K562 (cell line): ENCODE measurements at places on chromosomes 4 and X. TPM values are rescaled to one million over a fixed set of nuclear protein-coding genes. Genes with fewer than 3 reads are reported as not detected.

The MBNL3 gene
- total RNA-seq: 0.24 and 0.63 TPM in 2 replicates

The UGT2A2 gene
- total RNA-seq: not detected in 2 replicates

The XG gene
- not detected in 2 replicates for total RNA-seq

The RASL11B gene
- 0.53 and 0.56 TPM in 2 replicates for total RNA-seq

The S100G gene
- not detected in 2 replicates for total RNA-seq

DNA sequence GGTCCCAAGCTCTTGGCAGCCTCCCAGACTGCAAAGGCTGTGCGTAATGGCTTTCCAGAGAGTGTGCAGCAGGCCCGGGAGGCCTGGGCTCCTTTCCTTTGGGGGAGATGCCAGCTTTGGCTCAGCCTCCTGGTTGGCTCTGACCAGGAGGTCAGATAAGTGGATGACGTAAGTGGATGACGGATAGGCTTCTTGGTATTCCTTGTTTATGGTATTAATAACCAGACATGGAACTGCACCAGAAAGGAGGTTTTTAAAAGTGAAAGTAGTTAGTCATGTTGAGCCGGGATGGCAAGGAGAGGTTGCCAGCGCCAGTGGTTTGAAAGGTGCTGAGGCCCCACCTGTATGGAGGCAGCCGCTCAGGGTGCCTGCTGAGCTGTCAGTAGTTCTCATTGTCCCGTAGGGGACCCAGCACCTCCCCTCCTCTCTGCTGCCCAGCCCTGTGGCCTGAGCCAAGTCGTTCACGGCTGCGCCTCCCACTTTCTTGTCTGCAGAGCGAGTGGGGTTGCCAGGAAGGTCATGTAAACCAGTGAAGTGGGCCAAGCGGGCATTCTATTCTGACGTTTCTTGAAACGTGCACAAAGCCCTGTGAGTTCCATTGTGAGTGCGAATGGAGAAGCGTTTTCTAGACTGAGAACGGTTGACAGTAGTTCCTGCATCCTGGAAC lies 28.7 kb upstream of the STOX2 start:
- peaks cover 43% of the 10 kb centered on the region for H3K27me3 ChIP-seq
- H3K4me3 ChIP-seq: no peak overlapping the region
- H3K36me3 ChIP-seq: no peaks in the 10 kb centered on the region

DNA sequence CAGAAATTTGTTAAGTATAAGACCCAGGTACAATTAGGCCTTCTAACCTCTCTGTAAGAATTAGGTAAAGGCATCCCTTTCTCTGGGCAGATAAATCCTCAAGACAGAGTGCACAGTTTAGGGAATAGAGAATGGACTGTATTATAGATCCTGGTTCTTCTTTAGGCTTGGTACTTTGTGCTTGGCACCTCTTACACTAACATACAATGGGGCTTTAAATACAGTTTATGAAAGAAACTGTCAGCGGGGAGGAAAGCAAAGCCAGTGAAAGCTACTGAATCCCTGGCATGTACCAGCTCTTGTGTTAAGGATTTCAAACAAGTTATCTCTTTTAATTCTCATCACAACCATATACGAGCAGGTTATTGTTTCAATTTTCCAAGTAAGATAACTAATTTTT lies 1350.0 kb downstream of the ADGRL3 start:
- H3K27ac ChIP-seq: no peak overlapping the region
- H3K4me1 ChIP-seq: no peaks in the 10 kb centered on the region
- no peaks in the 10 kb centered on the region for H3K27me3 ChIP-seq
- no peak for DNase-seq
- H3K36me3 ChIP-seq: no peaks in the 10 kb centered on the region

- H3K4me1 ChIP-seq: no peaks in the 10 kb centered on the region
- no peak overlapping the region for H3K27ac ChIP-seq
- no peak for DNase-seq
- H3K27me3 ChIP-seq: no peaks in the 10 kb centered on the region
Measured at GRCh38 chr4:156767911-156768415, 203.6 kb downstream of the PDGFC start.

DNA sequence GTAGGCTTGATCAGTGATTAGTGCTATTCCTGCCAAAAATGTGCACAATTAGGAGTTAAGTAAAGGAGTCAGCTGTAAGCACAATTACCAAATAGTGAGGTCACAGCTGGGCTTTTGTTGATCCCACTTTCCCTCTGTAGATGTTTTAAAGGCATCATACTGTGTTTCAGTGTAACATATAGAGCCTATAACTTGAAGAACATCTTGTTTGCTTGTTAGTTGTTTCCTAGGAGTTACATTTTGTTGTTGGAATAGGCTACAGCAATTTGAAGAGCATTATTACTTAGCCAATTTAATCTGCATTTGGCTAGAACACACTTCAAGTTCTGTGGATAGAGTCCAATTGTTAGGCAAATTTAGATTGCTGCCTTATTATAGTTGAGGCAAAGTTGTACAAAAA lies 210.7 kb upstream of the MAD2L1 start:
- no peak for DNase-seq
- no peaks in the 10 kb centered on the region for H3K4me1 ChIP-seq
- no peaks in the 10 kb centered on the region for H3K27me3 ChIP-seq
- no peaks in the 10 kb centered on the region for H3K36me3 ChIP-seq

DNA sequence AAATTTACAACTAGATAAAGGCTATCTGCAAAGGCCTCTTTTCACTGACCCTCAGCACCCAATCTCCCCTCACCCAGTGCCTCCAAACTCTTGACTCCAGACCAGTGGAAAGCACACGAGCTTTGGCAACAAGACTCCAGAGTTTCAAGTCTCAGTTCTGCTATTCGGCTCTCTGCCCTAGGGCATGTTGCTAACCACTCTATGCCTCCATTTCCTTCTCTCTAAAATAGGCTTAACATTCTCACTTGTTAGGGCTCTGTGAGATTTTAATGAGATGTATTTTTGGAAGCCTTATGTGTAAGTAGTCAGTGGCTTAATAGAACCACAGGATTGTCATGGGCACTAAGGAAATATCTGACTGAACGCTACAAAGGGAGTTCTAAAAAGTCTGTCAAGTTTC lies 116.5 kb upstream of the IQCM start:
- H3K36me3 ChIP-seq: no peaks in the 10 kb centered on the region
- no peaks in the 10 kb centered on the region for H3K27me3 ChIP-seq
- H3K4me1 ChIP-seq: no peaks in the 10 kb centered on the region
- no peak overlapping the region for H3K4me3 ChIP-seq

DNA sequence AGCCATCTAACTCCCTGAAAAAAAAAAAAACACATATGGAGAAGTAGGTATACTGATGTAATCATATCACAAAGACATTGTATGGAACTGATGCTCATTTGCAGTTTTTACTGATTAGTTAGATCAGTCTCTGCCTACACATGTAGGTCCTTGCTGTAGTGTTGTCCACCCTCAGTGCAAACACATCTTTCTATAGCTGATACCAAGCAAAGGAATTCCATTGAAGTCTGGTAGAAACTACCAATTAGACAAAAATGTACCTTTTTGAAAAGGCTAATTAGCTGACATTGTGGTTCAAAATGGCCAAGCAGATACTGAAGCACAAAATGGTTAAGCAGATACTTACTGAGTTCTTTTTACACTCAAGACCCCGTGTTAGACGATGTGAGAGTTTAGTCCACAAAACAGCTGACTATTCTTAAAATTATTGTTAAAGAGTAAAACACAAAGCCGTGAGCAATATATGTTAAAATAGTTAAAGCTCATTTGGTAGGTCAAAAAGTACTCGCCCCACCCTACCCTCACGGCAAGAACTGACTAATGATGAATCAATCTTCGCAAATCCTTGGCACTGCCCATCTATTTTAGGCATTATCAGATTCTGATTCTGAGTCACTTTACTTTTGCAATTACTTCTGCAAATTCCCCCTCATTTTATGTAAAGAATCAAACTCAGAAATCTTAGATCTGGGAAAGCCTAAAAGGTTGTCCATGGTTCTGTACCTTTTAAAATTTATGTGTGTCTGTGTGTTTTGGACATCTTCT lies 40.4 kb downstream of the COL4A6 start:
- no peak for DNase-seq
- no peak overlapping the region for H3K27ac ChIP-seq
- H3K4me3 ChIP-seq: no peak overlapping the region
- H3K36me3 ChIP-seq: no peaks in the 10 kb centered on the region
- H3K4me1 ChIP-seq: no peaks in the 10 kb centered on the region
- H3K27me3 ChIP-seq: no peaks in the 10 kb centered on the region

DNA sequence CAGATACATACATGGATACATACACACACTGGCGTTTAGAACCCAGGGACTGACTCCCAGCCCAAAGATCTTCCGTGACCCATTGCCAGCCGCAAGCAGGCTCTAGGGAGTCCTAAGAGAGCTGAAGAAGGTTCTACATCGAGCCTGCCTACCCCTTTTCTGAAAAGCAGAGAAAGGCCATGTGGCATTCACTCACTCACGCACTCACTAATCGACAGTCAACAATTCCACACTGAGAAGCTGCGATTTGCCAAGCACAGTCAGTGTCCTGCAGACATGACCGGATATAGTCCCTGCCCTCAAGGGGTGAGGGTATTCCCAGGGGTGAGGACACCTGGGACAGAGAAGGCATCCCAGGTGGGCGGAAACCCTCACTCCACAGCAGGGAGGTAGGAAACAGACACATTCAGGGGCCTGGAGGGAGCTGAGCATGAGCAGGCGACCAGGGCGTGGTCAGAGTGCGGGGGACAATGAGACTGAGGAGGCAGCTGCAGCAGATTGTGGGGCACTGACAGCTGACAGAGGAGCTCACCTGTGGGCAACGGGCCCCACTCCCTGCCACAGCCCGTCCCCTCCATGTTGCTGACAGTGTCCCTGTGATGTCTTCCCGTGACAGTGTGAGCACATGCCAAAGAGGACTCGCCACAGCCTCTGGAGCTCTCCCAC lies 13.2 kb upstream of the MAN2B2 start:
- peaks cover 2% of the 10 kb centered on the region; the same call in 1 of the 3 replicates for H3K4me1 ChIP-seq
- H3K36me3 ChIP-seq: no peaks in the 10 kb centered on the region
- peaks cover 32% of the 10 kb centered on the region for H3K27me3 ChIP-seq
- no peak overlapping the region for H3K27ac ChIP-seq
- DNase-seq: no peak

DNA sequence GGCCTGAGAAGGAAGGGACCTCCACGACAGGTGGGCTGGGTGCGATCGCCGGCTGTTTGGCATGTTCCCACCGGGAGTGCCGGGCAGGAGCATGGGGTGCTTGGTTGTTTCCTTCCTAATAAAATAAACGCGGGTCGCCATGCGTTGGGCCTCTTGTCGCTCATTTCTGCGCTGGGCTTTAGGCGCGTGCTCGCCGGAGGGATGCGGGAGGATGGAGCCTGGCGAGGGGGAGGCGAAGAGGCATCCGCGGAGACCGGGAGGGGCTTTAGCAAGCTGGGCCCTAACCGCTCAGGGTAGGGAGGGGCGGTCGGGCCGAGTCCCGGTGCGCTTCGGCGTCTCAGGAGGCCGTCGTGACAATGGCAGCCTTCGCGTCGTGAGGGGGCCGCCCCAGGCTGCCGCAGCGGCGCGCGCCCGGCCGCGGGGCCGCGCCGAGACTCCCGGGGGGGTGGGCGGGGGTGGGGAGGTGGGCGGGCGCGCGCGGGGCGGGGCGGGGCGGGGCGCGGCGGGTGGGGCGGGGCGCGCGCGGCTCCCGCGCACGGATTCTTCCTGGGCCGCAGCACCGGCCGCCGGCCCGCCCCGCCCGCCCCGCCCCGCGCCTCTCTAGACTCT lies 476 bp upstream of the GDI1 start:
- peaks cover 77% of the 10 kb centered on the region; the same call in 2 of the 3 replicates for H3K36me3 ChIP-seq
- DNase-seq: peak; percentile 87
- peak overlapping the region; percentile 68 for H3K4me3 ChIP-seq
- no peaks in the 10 kb centered on the region for H3K27me3 ChIP-seq
- H3K4me1 ChIP-seq: peaks cover 4% of the 10 kb centered on the region; the same call in 2 of the 3 replicates
- peak overlapping the region; percentile 83; the same call in 2 of the 3 replicates for H3K27ac ChIP-seq

GRCh38 chrX:103941201-103941975 lies 21.0 kb upstream of the TMSB15B start:
- no peaks in the 10 kb centered on the region for H3K27me3 ChIP-seq
- H3K4me1 ChIP-seq: no peaks in the 10 kb centered on the region; the same call in 1 of the 2 replicates
- H3K27ac ChIP-seq: no peak overlapping the region
- no peak overlapping the region for H3K4me3 ChIP-seq
- no peaks in the 10 kb centered on the region for H3K36me3 ChIP-seq
- DNase-seq: peak; percentile 28

- H3K27me3 ChIP-seq: no peaks in the 10 kb centered on the region
- no peak overlapping the region for H3K4me3 ChIP-seq
- H3K36me3 ChIP-seq: no peaks in the 10 kb centered on the region
- no peak overlapping the region for H3K27ac ChIP-seq
Measured at GRCh38 chrX:126718440-126718839, 101.1 kb upstream of the PRR32 start.

DNA sequence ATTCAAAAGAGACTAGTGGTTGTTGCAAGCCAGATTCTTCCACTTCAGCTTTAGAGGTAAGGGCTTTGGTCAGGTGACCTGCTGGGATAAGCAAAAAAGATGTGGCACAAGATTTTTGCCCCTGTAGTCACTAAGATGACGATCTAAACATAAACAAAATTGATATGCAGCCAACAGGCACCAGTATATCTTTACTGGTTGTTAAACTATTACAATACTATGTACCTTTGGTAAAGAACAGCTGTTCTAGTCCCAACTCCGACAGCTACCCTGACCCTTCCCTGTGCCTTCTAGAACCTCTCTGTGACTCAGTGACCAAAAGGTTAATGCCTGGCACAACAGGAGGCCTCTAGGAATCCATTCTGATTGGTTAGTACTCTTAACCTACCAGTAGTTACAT lies 59.6 kb downstream of the MGST2 start:
- no peak for DNase-seq
- no peaks in the 10 kb centered on the region for H3K4me1 ChIP-seq
- H3K27me3 ChIP-seq: peaks cover 7% of the 10 kb centered on the region
- no peaks in the 10 kb centered on the region for H3K36me3 ChIP-seq
- no peak overlapping the region for H3K27ac ChIP-seq

GRCh38 chr4:184697956-184698355 lies 35.9 kb downstream of the CENPU start:
- DNase-seq: no peak
- no peak overlapping the region for H3K27ac ChIP-seq
- peaks cover 74% of the 10 kb centered on the region for H3K36me3 ChIP-seq
- H3K4me3 ChIP-seq: no peak overlapping the region
- no peaks in the 10 kb centered on the region for H3K4me1 ChIP-seq

DNA sequence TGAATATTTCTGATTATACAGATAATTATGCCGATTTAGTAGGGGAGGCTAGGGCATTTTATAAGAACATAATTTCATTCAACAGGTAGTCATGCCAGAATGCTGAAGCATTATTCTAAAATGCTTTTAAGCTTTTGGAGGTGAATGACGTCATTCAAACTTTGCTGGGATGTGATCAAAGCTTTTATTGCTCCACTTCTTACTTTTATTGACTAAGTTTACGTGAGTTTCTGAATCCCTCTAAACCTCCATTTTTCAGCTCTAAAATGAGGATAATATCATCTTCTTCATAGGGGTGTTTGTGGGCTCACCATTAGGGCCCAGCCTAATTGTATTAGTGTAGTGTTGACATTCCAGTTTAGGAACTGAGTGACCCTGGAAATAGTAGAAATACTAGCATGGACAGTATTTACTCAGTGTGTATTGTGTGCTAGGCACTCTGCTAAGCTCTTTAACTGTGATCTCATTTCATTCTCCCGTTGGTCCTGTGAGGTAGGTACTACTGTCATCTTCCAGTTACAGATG lies 3.0 kb downstream of the WWC2 start:
- H3K36me3 ChIP-seq: no peaks in the 10 kb centered on the region
- H3K27ac ChIP-seq: no peak overlapping the region
- no peaks in the 10 kb centered on the region for H3K27me3 ChIP-seq
- H3K4me1 ChIP-seq: peaks cover 12% of the 10 kb centered on the region; the same call in 2 of the 3 replicates
- no peak overlapping the region for H3K4me3 ChIP-seq
